ENCODE measurements at places on chromosomes 2 and 18.

- DNase-seq: no peak
Measured at GRCh38 chr2:189372688-189373257, 68.5 kb upstream of the WDR75 start.

- DNase-seq: no peak
Measured at GRCh38 chr18:26082475-26082874, 7.9 kb downstream of the SS18 start.

GRCh38 chr18:46060359-46060841 is 11.7 kb downstream of the PSTPIP2 start:
- no peak for DNase-seq

- no peak for DNase-seq
Measured at GRCh38 chr2:37263839-37264238, 32.4 kb downstream of the NDUFAF7 start.

DNA sequence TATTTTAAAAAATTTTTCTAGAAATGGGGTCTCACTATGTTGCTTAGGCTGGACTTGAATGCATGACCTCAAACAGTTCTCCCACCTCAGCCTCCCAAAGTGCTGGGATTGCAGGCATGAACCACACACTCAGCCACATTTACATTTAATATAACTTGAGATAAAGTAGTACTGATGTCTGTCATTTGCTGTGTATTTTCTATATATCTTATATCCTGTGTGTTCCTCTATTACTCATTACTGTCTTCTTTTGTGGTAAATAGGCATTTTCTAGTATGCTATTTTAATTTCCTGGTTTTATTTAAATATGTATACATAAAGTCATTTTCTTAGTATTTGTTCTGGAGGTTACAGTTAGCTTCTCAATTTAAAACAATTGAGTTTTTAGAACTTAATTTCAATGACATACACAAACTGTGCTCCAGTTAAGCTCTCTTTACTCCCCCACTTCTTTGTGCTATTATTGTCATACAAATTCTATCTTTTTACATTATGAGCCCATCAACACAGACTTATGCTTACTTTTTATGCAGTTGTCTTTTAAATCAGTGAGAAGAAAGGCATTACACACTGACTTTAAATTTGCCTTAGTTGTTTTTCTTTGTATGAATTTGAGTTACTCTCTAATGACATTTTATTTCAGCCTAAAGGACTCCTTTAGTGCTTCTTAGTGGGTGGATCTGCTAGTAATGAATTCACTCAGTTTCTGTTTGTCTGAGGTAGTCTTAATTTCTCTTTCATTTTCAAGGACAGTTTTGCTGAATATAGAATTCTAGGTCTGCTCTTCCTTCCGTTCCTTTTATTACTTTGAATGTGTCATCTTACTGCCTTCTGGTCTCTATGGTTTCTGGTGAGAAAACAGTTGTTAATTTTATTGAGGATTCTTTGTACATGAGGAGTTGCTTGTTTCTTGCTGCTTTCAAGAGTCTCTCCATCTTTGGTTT is 6.2 kb upstream of the INPP4A start:
- DNase-seq: no peak

GRCh38 chr18:48713309-48713708 is 174.5 kb downstream of the CTIF start:
- no peak for DNase-seq

DNA sequence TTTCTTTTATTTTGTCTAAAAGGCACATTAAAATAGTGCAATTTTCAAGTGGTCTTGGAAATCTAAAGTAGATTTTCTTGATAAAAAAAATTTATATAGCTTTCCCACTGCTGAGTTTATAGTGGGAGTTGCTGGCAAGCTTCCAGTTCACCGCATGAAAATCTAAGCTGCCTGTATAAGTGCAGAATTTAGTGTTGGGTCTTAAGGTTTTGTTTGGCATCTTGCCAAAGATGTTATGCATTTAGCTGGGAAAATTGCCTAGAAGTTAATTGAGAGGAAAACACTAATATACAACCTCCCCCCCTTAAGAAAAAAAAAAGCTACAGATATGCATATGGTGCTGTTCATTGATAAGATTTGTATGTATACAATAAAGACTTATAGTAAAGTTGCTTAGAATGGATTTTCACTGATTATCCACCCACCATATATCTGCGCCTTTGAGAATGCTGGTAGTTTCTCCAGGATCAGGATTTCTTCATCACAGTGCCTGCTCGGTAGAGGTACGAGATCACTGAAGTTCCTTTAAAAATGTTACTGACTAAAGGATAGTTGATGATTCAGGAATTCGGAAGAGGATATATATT is 803.2 kb upstream of the POU3F3 start:
- no peak for DNase-seq

GRCh38 chr2:53960476-53960875 is 10.3 kb downstream of the PSME4 start:
- no peak for DNase-seq

- DNase-seq: no peak
Measured at GRCh38 chr2:181051861-181052522, 71.6 kb downstream of the UBE2E3 start.

DNA sequence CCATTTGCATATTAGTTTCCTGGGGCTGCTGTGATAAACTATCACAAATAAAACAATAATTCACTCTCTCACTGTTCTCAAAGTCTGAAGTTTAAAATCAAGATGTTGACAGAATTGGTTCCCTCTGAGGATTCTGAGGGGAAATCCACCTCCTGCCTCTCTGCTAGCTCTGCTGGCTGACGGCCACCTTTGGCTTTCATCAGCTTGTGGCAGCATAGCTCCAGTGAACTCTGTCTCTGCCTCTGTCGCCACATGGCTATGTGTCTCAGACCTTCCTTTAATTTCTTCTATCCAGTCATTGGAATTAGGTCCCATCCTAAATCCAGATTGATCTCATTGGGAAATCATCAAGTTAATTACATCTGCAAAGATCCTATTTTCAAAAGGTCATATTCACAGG is 38.9 kb upstream of the TRIM43 start:
- peak; percentile 10 for DNase-seq

- DNase-seq: no peak
Measured at GRCh38 chr2:239461291-239462190, 60.7 kb upstream of the HDAC4 start.

DNA sequence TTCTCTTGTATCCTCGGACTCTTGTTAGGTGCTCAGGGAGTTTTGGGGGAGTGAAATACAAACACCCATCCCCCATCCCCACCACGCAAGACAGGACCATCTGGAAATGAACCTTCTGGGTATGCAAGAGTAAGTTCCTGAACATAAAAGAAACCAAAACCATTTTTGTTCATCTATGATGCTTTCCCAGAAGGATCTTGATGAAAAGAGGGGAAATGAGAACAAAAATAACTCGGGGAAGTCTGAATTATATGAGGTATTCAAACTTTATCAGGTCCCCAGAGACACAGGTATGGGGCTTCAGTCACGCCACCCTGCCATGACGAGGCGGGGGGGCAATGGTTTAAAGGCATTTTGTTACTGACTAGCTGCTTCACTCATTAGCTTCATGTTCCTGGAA is 68.6 kb upstream of the DNMT3A start:
- DNase-seq: no peak

- peak; percentile 44 for DNase-seq
Measured at GRCh38 chr2:29767606-29768335, 153.6 kb downstream of the ALK start.

DNA sequence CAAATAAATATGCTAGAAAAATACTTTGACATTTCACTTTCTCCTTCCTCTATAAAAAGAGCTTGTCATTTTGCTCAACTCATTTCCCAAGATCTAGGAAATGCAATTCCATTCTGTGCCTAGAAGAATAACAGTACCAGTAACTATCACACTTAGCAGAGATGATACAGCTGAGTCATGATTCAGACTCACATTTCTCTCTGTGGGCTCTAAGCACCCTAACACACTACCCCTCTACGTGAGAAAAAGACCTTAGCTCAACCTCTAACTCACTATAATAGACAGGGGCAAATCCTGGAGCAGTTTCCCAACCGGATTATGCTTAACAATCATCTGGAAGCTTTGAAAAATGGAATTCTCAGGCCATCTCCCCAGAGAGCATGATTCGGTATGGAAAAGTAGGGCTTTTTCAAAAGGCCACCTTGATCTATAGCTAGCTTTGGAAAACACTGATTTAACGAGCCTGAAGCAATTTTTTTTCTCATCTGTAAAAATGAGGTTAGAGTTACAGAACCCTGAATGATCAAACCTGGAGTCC is 1312.3 kb upstream of the PIK3C3 start:
- DNase-seq: no peak

- no peak for DNase-seq
Measured at GRCh38 chr2:238811293-238811692, 36.6 kb upstream of the TWIST2 start.

GRCh38 chr2:30711646-30712085 is 95.6 kb downstream of the CAPN13 start:
- peak; percentile 99 for DNase-seq

- DNase-seq: no peak
Measured at GRCh38 chr2:136131961-136132824, 14.2 kb upstream of the CXCR4 start.

DNA sequence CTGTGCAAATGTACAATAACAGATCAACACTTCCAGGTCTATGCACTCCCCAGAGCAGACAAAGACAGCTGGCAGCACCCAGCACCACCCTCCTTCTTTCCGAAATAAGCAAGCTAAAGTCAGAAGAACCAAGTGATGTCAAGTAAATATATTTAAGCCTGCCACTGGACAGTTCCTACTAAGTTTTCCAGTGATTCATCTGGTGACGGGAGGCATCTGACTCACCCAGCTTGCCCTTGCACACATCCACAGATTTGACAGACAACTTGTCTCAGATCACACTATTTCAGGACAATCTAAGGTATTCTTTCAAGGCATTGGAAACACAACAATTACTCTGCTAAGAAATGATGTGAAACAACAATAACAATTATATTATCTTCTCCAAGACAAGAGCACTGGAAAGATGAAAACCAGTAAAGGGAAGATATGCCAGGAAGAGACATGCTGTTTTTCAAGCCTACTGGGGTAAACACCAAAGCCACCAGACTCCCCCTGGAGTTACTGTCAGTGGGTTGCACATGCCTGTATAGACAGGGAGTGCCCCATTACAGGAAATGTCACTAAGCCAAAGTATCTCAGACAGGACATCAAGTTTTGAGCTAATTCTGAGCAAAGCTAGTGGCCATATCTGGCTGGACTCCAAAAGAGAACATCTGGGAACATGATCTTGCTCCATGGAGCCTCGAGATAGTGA is 287.9 kb upstream of the KLHL29 start:
- no peak for DNase-seq

GRCh38 chr2:43114210-43114609 is 112.2 kb downstream of the ZFP36L2 start:
- no peak for DNase-seq

- no peak for DNase-seq
Measured at GRCh38 chr2:190328573-190329147, 9.0 kb upstream of the HIBCH start.

Measured in WERI-Rb-1 (cell line).